ENCODE measurements at places on chromosomes 11 and 22.

DNA sequence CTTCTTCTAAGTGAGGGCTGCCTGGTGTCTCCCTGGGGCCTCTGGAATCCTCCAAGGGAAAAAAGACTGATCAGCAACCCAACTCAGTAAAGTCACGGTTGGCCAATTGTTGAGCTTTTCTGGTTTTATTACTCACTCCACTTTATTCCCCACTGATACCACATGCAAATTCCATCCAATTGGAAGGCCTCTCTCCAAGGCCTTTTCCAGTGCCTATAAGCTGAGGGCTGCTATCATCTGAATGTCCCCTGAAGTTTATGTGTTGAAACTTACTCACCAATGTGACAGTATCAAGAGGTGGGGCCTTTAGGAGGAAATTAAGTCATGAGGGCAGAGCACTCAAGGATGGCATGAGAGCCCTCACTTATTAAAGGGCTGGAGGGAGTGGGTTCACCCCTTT, 463.3 kb downstream of the BUD13 start:
- no peak for DNase-seq

GRCh38 chr11:88434333-88434976, 96.9 kb upstream of the CTSC start:
- DNase-seq, result no peak

GRCh38 chr11:1151366-1152315, 6.1 kb upstream of the MUC5AC start:
- no peak for DNase-seq

GRCh38 chr11:76794371-76795289, 11.5 kb downstream of the TSKU start:
- DNase-seq, result no peak

- DNase-seq, result peak; percentile 61
Measured at GRCh38 chr11:35165423-35166368, 26.7 kb downstream of the CD44 start.

GRCh38 chr11:71281831-71282230, 29.5 kb upstream of the SHANK2 start:
- no peak for DNase-seq

DNA sequence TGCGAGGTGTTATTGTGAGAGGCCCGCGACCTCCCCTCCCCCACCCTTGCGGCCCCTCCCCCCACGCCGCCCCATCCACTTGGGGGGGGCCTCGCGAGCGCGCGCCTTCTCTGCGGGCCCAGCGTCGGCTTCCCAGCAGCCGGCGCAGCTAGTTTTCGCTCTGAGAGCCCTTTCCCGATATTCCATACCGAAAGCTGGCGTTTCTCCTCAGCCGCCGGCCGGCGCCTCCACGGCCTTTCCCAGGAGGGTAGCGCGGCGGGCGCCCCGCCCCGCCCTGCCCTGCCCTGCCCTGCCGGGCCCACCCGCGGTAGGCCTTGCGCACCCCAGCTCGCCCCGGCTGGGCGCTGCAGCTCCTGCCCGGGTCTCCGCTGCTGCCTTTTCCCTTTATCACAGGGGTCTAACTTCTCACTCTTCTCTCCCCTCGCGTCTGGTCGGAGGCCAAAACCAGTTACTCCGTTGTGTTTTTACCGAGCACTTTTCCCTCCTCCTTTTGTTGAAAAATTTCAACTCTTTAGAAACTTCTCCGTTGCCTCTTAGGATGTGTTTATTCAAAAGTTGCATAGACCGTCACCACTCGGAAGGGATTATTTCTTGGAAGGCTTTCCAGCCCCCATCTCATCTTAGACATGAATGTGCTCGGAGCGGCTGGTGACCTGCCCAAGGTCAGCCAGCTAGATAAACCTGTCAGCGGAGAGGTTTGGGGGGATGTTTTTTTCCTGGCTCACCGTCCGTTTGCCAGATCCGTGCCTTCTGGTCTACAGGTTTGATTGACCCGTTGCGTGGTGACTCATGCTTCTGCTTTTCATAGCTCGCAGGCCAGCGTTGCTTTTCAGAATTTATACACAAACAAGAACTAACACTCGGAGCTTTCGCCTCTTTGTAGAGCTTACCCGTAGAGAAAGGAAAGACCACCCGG, 648 bp downstream of the PAFAH1B2 start:
- DNase-seq, result no peak

- DNase-seq, result no peak
Measured at GRCh38 chr11:80122211-80122610, 681.4 kb upstream of the TENM4 start.

- no peak for DNase-seq
Measured at GRCh38 chr11:38791346-38791961, 2193.4 kb upstream of the RAG2 start.

GRCh38 chr11:46914363-46914762, 4.0 kb downstream of the LRP4 start:
- no peak for DNase-seq

- DNase-seq, result no peak
Measured at GRCh38 chr22:29713156-29713727, 6.6 kb upstream of the CABP7 start.

DNA sequence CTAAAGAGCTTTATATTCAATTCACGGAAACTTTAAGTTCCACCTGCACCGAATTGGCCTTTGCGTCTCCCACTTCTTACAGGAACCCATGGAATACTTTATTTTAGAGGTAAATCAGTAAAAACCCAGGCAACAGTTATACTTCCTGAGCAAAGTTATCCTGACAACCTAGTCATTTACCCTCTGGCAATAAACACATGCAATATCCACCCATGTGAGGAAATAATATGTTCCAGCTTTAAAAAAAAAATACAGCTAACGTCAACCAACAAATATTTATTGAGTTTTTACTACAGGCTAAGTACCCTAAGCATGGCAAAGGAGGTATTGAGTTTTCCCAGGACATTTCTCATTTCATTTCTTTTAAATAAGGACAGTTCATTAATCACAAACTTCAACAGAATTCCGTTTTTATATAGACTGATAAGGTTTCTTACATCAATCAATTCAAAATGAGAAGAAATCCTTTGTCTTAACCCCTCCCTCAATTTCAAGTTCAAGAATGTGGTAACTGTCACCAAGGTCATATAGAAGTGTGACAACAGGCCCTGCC, 38.3 kb upstream of the CCDC34 start:
- DNase-seq, result no peak

DNA sequence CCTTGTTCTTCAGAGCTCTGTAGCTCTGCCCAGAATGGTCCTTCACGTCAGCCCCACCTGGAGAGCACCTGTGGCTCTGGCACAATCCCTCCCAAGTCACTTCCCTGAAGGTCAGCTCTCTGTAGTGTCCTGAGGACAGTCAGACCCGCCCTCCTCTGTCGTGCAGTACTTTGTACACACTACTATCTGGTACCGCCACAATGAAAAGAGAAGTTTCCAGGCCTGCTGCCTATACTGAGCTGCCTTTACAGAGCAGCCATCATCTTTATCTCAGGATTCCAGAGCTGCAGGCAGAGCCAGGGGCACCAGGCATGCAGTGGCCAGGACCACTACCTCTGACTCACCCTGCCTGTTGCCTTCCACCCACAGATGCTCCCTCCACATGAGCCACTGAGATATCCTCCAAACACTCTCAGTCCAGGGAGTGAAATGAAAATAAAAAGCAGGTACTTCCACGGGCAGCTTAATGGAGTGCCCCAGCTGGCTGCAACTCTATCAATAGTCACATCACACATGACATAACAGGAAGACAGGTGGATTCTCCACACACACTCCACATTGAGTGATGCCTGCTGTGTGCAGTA, 7.3 kb downstream of the PACSIN2 start:
- DNase-seq, result no peak

- DNase-seq, result no peak
Measured at GRCh38 chr11:24593332-24593731, 96.5 kb downstream of the LUZP2 start.

- no peak for DNase-seq
Measured at GRCh38 chr11:112776834-112777233, 184.4 kb upstream of the NCAM1 start.

DNA sequence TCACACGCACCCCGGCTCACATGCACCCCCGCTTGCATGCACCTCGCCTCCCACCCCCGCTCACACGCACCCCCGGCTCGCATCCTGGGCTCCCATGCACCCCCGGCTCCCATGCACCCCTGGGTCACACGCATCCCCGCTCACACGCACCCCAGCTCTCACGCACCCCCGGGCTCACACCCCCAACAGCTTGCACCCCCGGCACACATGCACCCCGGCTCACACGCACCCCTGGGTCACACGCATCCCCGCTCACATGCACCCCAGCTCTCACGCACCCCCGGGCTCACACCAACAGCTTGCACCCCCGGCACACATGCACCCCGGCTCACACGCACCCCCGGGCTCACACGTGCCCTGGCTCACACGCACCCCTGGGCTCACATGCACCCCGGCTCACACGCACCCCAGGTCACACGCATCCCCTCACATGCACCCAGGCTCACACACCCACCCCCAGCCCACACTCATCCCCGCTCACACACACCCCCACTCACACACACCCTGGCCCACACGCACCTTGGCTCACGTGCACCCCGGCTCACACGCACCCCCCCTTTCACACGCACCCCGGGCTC, 16.2 kb downstream of the TSPAN4 start:
- no peak for DNase-seq

GRCh38 chr11:11975201-11976092, 33.0 kb downstream of the DKK3 start:
- DNase-seq, result no peak

DNA sequence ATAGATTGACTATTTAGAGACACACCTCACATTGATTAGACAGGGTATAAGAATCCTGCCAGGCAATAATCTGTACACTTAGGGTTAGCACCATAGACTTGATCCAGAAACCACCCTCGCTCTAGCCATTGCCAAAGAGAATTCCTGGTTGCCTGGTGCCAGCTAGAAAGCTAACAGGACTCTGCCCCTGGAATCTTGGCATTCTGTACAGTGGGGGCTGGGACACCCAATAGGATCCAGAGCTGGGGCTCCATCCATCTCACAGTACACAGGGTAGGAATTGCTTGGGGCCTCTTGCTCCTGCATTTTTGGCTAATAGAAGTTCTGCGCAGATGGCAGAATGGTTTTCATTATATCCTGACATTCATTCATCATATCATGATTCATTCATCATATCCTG, 3.0 kb upstream of the APLNR start:
- no peak for DNase-seq

GRCh38 chr11:57219021-57219627, 17.9 kb downstream of the APLNR start:
- DNase-seq, result no peak

DNA sequence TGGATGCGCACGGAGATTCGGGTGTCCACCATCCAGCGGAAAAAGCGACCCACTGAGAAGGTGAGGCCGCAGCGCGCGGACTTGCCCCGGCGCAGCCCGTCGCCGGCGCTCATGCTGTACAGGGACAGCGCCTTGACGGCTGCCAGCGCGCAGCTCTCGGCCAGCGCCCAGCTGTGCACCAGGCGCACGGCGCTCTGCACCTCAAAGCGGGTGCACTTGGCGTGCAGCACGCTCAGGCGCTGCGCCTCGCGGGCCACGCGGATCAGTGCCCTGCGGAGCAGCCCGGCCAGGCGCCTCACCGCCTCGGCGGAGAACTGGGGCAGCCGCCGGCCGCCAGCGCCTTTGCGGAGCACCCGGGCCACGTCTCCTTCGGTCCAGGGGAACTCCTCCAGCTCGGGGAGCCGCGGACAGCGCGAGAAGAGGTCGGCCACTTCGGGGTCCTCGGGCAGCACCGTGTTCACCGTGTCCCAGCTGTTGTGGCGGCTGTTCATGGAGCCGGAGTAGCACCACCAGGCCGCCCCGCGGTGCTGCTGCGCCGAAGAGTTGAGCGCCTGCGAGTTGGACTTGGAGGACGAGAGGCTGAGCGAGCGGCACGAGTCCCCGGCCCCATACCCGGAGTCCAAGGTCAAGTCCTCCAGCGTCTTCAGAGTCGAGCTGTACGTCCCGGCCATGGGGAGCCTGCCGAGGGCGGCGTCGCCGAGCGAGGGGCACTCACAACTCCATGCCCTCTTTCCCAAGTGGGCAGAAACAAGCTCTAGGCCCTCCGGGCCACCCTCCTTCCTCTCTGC, 703 bp downstream of the ABTB2 start:
- peak; percentile 39 for DNase-seq

GRCh38 chr11:120994091-120994859, 29.6 kb upstream of the TBCEL start:
- no peak for DNase-seq

DNA sequence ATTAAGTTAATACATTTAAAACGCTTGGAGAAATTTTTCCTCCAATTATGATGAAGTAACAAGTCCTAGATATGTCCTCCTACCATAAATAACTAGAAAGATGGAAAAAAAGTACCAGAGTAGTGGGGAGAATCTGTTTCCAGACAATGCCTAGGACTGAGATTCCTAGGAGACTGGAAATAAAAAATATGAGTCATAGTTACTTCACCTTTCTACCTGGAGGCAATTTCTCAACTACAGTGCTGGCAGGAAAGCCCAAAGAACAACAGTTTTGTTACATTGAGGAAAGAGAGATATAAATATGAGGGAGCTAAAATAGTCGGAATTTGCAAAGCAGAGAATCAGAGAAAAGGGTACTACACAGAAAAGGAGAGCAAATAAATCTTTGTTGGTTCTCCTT, 202.1 kb upstream of the ARHGAP42 start:
- no peak for DNase-seq

- DNase-seq, result no peak
Measured at GRCh38 chr11:24697522-24698111, 200.8 kb downstream of the LUZP2 start.

GRCh38 chr11:118171269-118172062, 5.0 kb downstream of the SCN2B start:
- peak; percentile 39 for DNase-seq

DNA sequence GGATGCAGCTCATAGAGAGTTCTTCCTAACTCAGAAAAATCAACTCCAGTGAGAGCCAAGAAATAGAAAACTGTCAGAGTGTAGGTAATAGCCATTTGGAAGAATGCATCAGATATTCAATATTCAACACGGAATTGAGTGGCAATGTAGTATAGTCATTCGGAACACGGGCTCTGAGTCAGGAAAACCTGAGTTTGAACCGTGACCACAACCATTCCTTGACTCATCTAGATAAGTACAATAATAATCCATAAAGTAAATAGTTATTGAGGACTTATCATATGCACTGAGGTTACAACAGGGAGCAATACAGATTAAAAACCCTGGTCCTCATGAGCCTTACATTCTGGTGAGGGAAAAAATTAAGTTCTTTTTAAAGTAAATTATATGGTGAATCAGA, 62.6 kb upstream of the PHF21A start:
- DNase-seq, result no peak

GRCh38 chr11:833114-833791, 501 bp downstream of the CD151 start:
- no peak for DNase-seq

- no peak for DNase-seq
Measured at GRCh38 chr22:36571991-36572390, 43.0 kb upstream of the EIF3D start.

DNA sequence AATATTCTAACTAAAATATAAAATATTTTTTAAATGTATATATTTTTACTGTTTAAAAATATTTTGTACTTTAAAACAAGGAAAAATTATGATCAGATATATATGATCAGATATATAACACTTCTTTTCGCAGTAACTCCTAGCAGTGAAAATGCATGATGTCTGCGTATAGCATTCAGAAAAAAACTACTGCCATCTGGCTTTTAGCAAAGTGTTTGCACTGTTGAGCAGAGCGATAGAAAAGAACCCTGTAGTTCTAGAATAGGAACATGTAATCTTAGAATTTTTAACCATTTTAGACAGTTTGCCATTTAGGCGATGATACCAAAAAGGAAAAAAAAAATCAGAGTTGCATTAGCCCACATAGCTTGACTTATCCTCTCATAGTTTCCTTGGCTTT, 370.4 kb upstream of the ANO3 start:
- no peak for DNase-seq

GRCh38 chr11:8638300-8638699, 44.2 kb downstream of the TRIM66 start:
- no peak for DNase-seq
